Fibroblast of skin of scalp (primary cell): ENCODE measurements at places on chromosomes 11 and 22.
A peak's percentile ranks its signal among the peaks of the same experiment; 100 is the strongest.

GRCh38 chr11:61735391-61735790, 17.0 kb upstream of the MYRF start:
- DNase-seq = no peak

- no peak for DNase-seq
Observed at GRCh38 chr11:100639140-100639539, 47.9 kb upstream of the ARHGAP42 start.

GRCh38 chr11:26158251-26158650, 173.7 kb upstream of the ANO3 start:
- DNase-seq = no peak

DNA sequence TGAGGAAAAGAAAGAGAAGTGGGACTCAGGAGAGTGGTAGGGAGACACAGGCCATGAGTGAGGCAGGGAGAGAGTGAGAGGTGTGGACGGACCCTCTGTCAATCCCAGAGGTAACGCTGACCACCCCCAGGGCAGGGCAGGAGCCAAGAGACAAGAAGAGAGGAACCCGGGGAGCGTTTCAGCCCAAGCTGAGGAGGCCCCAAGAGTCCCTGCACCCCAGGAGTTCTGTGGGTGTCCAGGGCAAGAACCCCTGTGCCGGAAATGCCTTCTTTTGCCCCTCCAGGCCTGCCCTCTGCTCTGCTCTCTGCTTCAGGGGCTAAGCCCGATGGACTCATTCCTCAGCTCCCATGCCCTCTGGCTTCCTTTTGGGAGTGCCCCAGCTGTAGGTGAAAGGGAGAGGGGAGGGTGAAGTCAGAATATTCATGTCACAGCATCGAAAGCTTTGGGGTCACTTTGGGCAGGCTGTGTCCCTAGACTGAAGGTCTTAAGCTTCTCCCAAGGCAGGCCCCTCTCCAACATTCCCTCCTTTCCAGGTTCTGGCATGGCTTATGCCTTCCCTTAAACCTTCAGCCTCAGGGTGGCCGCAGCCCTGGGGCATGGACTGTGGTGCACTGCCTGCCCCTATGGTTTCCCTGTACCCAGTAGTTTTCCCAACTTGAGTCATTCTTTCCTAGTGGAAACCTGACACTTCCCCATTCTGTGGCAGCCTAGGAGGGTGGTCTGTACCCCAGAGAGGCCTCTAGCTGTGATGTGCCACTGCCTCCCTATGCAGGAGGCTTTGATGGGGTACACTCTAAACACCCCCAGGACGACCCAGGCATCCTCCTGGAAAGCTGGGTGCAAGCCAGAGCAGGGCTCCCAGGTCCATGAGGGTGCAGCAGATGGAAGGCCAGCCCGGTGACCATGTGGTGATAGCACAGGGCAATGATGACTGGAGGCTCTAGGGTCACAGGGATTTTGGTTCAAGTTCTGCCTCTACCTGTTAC, 27.1 kb downstream of the MYEOV start:
- peak; percentile 59 for DNase-seq

DNA sequence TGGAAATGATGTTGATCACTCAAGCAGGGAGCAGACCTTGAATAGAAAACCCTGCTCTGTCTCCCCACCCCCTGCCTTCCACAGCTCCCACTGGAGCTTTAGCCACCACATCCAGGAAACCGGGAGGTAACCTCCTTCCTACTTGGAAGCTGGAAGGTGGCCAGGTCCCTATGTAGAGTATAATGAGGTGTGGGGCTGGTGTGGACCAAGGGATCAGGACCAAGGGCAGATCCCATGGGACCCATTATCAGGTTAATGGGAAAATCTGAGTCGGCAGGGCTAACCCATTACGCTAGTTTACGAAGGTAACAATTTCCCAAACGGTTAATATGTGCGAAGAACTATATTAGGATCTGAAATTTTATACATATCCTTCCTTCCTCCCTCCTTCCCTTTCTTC, 321.9 kb downstream of the MIAT start:
- no peak for DNase-seq

DNA sequence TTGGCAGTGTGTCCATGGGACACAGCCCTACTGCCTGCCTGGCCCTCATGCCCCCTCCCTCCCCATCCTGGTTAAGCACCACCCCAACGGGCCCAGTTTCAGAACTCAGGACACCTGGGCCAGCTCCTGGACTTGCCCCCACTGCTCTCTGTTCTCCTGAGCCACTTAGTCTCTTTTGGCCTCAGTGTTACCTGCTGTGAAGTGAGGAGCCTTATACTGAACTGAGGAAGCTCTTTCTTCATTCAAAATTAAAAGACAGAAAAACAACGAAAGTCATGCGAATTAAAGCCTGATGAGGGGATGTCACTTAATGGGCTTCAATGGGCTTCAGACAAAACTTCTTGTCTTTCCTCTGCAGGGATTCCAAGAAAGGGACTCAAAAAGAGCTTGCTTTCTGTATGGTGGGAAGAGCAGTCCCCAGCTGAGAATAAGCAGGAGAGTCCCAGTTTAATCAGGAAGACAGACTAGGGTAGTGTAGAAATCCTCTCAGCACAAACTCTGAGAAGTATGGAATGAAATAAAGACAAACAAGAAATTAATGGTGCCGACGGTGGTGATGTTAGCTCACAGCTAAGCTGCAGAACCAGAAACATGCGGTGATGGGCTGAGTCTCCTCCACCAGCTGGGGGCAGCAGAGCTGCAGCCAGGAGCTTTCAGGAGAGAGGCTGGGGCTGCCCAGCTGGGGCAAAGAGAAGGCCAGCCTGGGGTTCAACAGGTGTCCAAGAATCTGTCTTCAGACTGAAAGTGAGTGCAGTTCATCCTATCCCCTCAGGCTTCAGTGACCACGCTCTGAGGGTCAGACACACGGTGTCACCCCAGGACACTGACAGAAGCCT, 101.0 kb downstream of the GGTLC2 start:
- DNase-seq = peak; percentile 9

DNA sequence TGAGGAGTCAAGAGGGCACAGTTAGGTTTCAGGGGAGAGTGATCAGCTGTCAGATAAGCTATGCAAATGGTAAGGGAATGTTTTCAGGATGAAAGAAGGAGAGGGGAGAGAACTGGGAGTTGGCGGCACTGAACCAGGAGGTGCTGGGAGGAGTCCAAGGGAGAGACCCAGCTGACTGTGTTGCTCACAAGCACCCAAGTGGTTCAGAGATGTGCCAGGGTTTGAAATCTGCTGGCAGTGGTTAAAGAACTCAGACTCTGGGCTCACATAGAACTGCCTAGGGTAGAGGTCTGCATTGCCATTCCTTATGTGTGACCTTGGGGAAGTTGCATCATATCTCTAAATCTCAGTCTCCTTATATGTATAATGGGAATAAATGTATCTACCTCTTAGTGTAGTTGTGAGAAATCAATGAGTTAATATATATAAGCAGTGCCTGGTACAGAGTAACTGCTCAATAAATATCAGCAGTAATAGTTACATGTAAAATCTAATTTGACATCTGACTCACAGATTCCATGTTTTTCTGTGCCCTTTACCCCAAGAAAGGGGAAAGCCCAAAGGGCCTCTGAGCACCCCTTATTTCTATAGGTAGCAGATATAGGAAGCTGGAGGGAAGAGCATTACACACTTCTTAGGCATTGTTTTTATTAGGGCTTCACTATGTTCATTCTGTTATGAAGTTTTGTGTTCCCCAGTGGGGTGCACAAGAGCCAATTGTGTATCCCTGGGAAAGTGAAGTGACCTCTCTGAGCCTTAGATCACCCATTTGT, 66.9 kb upstream of the SESN3 start:
- no peak for DNase-seq

- DNase-seq = peak; percentile 84
Observed at GRCh38 chr11:102240502-102240901, 76.8 kb upstream of the BIRC3 start.

DNA sequence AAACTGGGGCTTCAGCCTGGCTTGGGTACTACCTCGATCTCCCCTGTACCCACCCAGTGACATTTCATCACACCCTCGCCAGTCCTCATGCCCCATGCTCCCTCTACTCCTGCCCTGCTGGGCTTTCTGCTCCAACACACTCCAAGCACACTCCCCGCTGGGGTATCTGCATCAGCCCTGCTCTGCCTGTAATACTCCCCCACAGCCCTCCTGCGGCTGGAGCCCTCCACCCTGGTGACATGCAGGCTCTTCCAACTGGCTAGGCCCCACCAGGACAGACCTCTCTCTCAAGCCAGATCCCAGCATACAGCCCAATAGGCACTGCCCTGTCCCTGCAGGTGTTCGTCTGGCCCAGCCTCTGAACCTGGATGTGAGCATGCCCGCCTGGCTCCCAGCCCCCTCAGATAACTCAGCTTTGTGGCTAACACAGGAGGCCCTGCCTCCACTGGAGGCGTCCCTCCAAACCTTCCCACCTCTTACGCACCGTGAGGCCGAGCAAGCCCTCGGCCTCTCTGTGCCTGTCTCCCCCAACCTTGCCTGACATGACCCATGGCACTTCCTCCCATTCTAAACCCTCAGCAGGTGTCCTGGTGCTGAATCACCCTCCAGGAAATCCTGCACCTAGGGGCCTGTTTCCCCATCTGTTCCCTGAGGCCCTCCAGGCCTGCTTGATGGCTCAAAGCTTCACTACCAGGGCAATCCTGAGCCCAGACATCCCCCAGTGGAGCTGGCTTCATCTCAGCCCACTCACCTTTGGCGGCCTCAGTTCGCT, 33.5 kb upstream of the TXNRD2 start:
- no peak for DNase-seq

DNA sequence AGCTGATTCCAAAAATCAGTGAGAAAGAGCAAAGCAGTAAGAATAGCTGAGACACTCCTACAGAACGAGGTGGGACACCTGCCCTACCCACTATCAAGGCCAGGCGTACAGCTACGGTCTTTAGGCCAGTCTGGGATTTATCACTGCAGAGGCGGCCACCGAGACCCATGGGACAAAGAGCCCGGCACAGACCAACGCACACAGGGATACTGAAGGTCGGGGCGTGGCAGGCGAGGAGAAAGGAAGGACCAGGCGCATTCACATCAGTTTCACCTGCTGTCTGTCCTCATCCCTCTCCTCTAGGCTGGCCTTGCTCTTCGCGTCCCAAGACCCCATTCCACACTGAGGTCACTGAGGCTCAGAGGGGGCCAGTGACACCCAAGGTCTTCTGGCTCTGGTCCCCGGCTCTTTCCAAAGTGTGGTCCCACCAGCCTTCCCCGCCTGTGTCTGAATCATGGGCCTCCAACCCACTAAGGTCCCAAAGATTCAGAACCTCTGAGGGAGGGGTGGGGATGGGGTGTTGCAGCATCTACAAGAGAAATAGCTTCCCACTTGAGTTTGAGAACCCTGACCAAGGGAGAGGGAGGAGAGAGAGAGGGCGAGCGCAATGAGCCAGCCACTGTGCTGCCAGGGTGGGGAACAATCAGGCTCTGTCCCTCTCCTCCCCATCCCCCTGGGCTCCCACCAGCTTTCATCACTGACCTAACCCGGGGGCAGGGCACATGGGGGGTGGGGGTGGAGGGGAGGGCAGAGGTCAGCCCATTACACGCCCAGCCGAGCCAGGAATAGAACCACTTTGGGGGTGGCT, 7.2 kb upstream of the PICK1 start:
- no peak for DNase-seq

DNA sequence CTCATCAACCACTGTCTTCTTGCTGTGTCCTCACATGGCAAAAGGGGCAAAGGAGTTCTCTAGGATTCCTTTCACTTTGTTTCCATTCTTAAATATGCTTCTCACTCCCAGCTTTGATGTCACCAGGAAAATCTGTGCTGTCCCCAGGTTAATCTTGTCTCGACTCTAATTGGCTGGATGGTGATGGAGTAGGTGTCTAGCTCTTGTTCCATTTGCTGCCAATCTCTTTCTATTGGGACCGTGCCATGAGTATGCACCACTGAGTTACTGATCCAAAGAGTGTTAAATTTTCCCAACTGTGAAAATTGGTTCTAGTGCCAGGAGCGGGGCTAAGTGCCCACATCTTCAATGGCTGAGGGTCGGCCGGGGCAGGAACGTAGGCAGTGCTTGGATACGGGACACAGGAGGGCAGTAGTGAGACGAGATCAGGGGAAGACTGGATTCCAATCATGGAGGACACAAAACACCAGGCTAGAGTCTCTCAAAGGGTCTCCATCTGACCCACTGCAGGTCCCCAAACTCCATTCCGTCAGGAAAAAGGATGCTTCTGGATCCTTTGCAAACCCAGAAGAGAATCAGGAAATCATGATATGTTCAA, 47.7 kb upstream of the CSNK2A3 start:
- no peak for DNase-seq

- no peak for DNase-seq
Observed at GRCh38 chr11:17876827-17877226, 136.0 kb downstream of the SERGEF start.

DNA sequence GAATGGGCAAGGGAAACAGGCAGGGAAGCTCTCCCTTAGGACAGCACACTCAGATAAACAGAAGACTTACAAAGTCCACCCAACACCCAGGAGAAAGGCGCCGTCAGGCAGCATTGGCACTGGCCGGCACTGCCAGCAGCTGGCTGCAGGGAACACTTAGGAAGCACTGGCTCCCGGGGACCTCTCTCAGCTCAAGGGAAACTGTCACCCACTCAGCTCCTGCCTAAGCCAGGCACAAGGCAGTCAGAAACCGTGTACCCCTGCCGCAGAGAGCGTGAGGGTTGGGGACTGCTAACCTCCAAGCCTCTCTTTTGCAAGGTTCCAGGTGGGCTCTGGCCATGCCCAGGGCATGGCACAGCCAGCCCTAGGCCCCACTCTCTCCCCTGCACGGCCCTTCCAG, 64.7 kb downstream of the DGCR2 start:
- no peak for DNase-seq

DNA sequence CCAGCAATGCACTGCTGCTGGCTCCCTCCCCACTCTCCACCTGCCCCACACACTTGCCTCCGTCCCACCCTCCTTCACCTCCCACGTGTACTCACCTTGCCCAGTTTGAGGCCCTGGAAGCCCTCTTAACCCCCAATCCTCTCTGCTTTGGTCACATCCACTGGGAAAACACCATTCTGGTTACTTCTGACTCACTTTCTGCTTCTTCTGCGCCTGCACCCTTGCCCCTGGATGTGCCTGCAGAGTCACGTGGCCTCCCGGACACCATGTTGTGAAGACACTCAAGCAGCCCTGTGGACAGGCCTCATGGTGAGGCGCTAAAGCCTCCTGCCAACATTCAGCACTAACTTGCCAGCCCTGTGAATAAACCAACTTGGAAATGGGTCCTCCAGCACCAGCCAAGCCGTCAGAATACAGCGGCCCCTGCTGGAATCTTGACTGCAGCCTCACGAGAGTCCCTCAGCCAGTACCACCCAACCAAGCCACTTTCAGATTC, 2.6 kb upstream of the NAALADL1 start:
- DNase-seq = peak; percentile 7

DNA sequence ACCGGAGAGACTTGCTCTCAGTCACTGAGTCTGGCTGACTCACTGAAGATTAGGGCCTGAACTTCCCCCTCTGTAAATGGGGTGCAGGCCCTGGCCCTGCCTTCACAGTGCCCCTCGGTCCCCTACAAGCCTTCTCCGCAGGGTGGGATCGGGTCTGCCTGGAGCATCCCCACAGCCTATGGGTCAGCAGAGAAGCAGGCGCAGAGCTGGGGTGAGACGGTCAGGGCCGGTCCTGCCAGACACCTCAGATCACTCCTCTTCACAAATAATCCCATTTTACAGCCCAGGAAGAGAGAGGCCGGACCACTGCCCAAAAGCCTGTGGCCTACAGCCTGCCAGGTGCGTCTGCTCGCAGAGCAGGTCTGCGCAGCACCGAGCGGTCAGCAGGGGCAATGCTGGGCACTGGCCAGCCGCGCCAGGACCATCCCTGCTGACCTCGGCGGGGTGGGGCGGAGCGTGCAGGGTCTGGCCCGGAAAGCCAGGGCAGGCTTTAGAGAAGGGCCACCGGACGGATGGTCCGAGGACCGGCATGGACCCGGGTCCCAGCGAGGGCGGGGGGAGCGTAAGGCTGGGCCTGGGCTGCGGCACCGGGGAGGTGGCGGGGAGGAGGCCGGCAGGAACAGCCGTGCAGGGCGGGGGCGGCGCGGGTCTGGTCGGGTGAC, 522 bp upstream of the SEPTIN5 start:
- DNase-seq = no peak

- DNase-seq = no peak
Observed at GRCh38 chr11:46421257-46421880, 29.8 kb upstream of the CHRM4 start.
